ENCODE measurements at places on chromosomes 2 and 18.
A peak's percentile ranks its signal among the peaks of the same experiment; 100 is the strongest.

DNA sequence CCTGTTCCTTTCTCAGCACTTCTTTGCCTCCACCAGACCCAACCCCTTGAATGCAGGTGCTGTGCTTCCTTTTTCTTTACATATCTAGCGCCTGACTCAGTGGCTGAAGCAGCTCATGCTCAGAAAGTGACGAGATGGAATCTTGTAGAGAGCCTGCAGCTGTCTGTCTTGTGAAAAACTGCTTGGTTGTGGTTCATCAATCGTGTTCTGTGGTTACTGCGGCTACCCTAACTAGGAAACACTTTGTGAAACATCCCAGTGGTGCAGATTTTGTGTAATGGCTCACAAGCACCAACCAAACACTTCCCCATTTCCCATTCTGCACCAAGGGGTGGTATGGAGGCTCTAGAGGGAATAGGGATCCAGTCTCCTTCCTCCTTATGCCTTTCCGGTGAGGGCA, 307.2 kb upstream of the MMADHC start:
- no peak for DNase-seq

DNA sequence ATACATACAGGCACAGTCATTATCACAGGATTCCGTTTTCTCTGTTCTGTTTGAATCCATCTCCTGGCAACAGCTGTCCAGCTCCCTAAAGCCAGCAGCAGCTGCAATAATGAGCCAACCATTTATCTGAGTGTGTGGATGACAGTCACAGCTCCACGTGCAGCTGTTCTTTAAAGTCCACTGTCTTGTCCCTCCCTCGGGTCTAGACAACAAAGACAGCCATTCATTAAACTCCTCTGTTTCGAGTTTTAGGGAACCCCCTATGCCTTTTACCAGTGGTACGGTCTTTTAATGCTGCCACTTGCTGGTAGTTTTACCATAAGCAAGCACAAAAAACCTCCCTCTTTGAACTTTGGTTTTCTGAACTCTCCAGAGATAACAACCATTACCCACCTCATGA, 16.0 kb upstream of the MSGN1 start:
- no peak for DNase-seq

- DNase-seq: peak; percentile 30
Observed at GRCh38 chr2:24824966-24825882, 32.0 kb downstream of the CENPO start.

GRCh38 chr18:28411806-28412205, 234.9 kb upstream of the CDH2 start:
- DNase-seq: no peak

DNA sequence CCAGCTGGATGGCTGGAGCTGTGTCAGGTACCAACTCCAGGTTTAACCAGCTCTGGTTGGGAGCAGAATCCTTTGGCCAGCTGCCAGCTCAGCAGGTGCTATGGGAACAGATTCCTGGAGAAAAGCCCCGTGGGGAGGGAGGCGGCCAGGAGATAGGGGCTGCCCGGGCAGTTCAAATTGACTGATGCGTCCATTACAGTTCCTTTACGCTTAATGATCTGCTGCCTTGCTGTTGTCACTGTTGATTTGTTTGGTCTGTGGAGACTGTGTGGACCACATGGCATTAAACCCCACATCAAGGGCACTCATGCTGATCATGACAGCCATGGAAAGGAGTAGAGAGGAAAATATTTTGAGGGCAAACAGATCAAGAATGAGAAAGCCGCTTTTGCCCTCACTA, 200.0 kb downstream of the TSN start:
- DNase-seq: no peak

GRCh38 chr2:121479882-121480522, 50.7 kb upstream of the RNU4ATAC start:
- no peak for DNase-seq

DNA sequence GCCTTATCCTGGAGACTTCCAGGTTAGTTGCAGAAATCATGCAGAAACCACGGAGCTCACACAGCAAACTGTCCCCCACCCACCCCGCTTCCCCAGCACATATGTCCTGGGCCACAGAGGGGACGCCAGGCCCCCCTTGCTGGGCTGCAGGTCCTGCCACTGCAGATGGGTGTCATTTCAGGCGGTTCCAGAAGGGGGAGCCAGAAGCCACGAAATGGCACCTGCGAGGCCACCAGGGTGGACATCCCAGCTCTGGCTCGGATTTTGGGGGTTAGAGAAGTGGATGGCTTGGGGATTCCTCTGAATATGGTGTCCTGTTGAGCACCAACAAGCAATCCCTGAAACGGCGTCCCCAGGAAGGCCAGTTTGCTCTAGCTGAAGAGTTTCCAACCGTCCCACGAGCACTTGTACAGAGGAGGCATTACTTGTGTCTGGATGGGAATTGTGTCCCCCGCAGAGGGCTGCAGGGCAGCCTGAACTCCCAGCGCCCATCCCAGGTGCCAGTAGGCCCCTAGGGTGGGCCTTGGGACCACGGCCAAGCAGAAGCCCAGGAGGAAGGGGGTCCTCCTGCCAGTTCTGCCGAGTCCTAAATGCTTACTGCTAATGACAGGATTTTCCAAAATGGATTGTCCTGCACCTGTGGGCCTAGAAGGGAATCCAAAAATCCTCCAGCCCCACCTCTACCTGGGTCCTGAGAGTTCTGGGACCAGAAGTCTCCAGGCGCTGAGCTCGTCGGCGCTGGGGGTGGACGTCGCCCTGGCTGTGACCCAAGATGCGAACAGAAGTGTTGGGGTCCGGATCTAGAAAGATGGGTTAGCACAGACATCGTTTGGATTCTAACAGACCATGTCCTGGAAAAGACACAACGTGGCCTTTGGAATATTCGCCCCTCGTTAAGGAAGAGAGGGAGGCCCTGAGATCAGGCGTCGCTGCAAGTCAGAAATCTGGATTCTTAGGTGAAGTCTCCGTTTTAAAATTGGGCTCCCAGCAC, 14.6 kb upstream of the NFATC1 start:
- DNase-seq: peak; percentile 65

GRCh38 chr18:34085140-34085739, 139.5 kb downstream of the NOL4 start:
- no peak for DNase-seq

- no peak for DNase-seq
Observed at GRCh38 chr2:223805008-223805407, 32.4 kb downstream of the AP1S3 start.

DNA sequence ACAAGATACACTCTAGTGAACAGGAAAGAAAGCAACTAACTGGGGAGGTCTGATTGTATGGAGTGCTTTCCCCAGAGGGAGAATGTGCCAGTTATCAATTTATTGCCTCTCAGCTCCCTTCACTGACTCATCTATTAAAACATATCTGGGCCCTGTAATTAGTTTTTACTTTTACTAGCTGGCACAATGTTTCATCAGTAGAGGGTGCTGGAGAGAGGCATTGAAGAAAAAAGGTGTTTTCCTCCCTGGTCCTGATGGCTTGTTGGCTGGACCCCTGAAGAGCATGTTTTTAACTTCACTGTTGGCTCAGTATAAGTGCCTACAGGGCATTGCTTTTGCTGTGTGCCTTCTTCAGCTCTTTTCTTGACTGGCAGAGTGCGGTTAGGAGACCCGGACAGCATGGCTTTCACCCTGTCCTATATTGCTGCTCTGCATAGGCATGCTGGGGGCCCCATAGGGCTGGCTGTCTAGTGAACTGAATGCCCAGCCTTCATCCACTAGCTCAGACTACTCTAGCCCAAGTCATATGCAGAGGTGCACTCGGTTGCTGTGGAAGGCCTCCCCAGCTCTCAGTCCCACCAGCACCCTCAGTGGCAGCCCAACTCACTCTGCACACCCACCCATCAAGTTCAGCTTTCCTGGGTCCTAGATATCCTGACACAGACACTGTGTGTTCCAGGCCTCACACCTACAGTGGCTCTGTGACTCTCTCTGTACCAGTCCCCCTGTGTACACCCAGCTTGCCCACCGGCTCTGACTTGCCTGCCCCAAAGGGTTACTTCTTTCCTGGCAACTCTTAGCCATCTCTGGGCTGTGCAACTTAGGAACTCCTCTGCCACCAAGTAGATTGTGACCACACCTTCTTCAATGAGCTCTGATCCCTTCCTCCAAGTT, 62.3 kb upstream of the ACYP2 start:
- DNase-seq: no peak

GRCh38 chr2:177429688-177430325, 37.2 kb downstream of the AGPS start:
- DNase-seq: no peak

DNA sequence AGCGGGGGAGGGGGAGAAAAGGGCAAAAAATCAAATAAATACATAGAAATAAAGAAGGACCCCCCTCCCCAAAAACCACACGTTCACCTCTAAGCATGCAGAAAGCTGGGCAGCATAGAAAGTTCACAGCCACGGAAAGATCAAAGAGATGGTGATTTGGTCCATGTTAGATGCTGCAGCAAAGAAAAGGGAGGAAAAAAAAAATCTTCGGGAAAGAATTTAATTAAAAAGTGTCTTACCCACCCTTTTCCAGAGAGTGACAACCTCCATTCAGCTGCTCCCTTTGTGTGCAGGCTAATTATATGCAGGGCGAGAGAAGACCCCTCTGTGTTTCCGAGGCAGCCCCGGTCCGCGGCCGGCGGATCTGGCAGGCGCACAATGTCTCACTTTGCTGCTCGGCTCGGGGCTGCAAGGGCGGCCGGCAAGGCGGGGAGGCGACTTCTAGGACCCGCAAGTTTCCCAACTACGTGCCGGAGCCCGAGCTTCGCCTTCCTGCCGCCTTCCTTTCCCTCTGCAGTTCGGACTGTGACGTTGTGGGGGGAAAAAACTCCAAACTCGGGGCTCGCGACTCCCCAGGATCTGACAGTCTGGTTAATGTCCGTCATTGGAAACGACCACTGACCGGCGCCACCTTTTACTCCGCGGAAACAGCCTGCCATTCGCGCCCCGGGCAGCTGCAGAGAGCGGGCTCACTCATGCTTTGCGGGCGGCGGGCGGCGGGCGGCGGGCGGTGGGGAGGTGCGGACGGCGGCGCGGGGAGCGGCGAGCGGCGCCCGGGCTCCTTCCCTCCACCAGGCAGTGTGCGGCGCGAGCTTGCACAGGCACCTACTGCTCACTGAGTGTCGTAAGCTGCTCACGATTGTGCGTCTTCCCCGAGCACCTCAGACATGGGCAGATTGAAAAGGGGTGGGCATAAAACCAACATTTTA, at the start of gene LRRTM1:
Gene LRRTM1 (minus strand): TSS at position 844 of the 929 bp plus-strand sequence. CDS start 933 bp downstream, outside the sequence.
- DNase-seq: no peak

GRCh38 chr2:75033516-75033915, 75.1 kb downstream of the POLE4 start:
- DNase-seq: no peak

DNA sequence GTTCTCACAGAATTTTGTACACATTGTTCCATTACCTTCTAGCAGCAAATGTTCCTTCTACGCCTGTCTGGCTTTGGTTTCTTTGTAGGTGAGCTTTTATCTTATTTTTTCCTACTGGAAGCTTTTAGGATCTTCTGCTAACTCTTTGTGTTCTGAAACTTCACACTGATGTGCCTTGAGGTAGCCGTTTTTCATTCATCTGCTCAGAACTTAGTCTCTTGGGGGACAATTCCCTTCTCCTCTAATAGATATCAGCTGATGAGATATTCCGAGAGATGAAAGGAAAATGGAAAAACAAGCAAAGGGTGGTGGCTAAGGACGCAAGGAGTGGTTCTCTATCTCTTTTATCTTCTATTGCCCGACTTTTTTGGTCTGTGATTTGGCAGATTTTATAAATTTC, 27.8 kb upstream of the LPIN1 start:
- no peak for DNase-seq

GRCh38 chr2:24885221-24886125, 34.6 kb downstream of the ADCY3 start:
- DNase-seq: peak; percentile 58

DNA sequence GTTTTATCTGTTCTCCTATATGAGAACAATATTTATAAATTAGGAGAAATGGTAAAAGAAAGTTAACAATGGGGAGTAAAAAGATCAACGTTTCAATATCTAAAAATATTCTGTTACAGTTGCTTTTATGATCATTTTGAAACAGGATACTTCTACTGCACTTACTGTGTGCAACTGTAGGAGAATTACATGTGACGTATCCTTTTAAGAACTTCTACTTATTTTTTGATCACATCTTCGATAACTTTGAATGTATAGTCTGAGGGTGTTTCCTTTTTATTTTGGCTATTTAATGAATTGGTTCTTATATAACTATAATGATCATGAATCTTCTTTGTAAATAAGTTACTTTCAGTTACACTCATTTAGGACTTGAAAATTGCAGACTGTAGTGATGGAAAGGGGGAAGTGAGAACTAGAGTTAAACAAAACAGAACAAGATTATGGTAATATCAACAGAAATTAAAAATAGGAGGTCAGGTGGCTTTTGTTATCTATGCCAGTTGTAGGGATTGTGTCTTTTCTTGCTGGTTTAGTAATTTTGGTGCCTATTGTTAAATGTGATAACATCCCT, 109.9 kb downstream of the MSTN start:
- no peak for DNase-seq

GRCh38 chr18:24041691-24042090, 27.1 kb downstream of the TTC39C start:
- no peak for DNase-seq

DNA sequence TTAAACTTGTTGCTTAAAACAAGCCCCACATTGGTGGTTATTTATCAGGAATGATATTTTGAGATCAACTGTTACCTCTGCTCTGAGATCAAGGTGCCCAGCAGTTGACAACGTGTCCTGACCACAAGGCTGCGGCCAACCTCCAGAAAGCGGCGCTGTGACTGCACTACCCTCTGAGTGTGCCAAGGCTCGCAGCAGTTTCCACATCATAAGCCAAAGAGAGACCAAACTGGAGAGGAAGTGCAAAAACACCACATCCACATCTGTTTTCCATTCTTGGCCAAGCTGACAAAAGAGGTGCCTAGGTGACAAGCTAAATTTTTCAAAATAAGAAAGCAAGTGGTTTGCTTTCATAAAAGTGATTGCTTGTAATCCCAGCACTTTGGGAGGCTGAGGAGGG, 410.8 kb upstream of the POU3F3 start:
- peak; percentile 77 for DNase-seq

DNA sequence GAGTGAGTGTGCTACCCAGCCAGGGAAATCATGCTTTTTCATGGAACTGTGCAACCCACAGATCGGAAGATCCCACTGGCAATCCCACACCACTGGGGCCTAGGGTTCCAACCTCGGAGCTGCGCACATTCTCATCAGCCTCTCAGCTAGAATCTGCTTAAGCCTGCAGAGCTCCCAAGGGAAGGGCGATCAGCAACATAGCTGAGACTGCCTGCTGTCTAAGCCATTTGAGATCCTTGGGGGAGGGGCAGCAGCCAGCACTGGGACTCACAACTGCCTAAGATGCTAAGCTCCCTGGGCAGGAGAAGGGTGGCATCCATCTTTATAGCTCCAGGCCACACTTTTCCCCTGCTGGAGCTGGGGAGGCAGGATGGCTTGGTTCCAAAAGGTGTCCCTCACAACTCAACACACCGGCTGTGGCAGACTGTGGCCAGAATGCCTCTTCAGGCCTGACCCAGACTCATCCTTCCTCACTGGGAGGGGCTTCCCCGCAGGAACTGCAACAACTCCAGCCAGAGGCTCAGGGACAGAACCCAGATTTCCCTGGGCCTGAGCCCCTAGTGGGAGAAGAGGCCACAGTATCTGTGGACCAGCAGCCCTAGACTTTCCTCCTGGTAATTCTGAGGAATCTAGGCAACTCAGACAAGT, 1133.3 kb upstream of the PIK3C3 start:
- no peak for DNase-seq
